ENCODE measurements at places on chromosomes 16 and 17.

DNA sequence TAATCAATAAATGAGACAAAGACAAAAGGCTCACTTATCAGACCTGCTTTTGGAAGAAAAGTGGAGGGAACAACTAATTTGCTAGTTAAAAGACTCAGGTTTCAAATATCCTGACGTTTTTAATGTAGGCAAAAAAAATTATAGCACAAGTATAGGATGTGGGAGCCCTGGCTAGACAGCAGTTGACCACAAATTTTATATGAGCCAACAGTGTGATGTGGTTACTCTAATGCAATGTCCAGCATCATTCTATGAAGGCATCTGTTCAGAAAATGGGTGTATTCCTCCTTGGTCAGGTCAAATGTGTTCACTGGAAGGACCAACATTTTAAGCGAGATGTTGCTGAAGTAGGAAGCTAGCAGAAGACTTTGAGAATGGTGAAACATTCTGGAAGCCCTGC, 237.4 kb downstream of the MAP2K6 start:
- no peak for DNase-seq

GRCh38 chr17:9258115-9259015, 237.1 kb downstream of the NTN1 start:
- no peak for DNase-seq

DNA sequence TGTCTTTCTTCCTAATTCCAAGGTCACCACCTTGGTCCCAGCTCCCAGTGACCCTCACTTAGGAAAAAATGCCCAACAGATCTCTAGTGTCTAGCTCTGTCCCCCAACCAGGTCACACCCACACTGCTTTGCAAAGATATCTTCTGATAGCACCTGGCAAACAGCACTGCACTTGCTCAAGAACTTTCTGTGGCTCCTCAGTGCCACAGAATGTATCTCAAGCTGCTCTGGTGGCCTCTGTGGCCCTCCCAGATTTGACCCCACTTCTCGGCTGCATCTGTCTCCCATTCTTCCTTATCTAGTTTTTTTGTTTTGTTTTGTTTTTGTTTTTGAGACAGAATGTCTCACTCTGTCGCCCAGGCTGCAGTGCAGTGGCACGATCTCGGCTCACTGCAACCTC, 5.0 kb downstream of the ZNF688 start:
- no peak for DNase-seq

- peak; percentile 91 for DNase-seq
Measured at GRCh38 chr17:76240461-76241203, at the start of gene RNF157. Gene RNF157 (minus strand): TSS chr17:76240493. CDS start chr17:76240240, 253 bp downstream.

- no peak for DNase-seq
Measured at GRCh38 chr16:81237282-81237681, 1.2 kb upstream of the BCO1 start.

- DNase-seq = no peak
Measured at GRCh38 chr17:81065500-81065899, 30.5 kb downstream of the BAIAP2 start.

GRCh38 chr17:859061-859823, 77.1 kb downstream of the MRM3 start:
- DNase-seq = no peak

DNA sequence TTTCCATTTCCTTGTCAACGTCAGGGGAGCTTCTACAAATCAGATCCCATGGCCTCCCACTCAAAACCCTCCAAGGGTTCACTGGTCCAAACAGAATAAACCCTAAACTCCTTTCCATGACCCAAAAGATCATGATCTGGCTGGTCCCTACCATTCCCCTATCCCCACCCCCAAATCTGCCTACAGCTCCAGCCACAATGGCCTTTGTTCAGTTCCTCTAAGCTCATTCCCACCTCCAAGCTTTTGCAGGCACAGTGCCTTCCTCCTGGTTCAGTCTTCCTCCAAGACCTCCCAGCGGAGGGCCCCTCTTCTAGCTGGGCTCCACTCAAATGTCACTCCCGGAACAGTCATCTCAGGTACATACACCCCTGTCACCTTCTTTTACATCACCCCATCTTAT, 2.0 kb downstream of the GPRC5B start:
- no peak for DNase-seq

- no peak for DNase-seq
Measured at GRCh38 chr16:88988980-88989811, 12.2 kb upstream of the CBFA2T3 start.

DNA sequence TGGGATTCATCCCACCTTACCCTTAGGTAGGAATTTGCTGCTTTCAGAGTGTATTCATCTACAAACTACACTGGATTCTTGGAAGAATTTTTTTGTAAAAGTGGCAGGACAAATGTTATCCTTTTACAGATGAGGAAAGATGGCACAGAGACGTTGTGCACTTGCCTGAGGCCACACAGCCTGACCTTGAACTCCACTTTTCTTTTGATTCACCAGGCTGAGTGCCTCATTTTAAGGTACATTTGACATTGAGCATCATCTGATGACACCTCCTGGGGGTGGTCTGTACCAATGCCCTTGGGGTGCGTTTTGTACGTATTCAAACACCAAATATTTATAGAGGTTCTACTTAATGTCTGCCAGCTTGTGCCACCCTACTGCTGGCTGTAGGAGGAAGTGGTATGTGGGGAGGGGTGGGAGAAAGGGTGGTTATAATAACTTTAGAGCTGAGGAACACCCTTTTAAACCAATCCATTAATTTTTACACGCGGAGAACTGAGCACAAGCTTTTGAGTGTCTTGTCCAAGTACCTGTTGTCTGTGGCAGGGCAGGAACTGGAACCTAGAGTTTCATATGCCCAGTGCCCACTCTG, 29.1 kb downstream of the HS3ST3B1 start:
- DNase-seq = no peak

- peak; percentile 63 for DNase-seq
Measured at GRCh38 chr17:80169784-80170500, at the start of gene CARD14. Gene CARD14 (plus strand): TSS chr17:80170030. CDS start chr17:80181439, 11,409 bp downstream.

DNA sequence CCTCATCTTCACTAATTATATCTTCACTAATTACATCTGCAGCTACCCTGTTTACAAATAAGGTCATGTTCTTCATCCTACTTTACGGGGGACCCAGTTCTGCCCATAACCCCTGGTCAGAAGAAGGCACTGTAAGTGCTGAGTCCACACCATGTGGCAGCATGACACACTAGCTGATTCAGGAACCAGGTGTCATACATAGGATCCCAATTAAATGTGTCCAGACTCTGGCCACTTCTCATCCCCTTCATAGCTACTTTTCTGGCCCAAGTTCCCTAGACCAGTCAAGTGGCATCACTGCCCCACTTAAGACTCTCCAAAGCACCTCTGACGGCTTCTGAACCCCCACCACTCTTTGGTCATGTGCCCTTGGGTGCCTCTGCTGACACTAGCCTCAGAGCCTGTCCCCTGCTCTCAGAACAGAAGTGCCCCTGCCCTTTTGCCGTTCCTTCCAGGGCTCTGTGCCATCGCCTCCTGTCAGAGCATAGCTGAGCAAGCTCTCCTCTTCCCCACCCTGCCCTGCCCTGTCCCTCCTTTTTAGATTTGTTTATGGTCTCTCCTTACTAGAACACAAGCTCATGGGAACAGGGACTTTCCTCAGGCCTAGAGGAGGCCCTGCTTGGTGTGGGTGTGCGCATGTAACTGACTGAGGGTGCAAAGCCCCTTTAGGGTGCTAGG, 61.1 kb downstream of the B9D1 start:
- no peak for DNase-seq

- no peak for DNase-seq
Measured at GRCh38 chr16:85046472-85046916, 18.9 kb downstream of the KIAA0513 start.

DNA sequence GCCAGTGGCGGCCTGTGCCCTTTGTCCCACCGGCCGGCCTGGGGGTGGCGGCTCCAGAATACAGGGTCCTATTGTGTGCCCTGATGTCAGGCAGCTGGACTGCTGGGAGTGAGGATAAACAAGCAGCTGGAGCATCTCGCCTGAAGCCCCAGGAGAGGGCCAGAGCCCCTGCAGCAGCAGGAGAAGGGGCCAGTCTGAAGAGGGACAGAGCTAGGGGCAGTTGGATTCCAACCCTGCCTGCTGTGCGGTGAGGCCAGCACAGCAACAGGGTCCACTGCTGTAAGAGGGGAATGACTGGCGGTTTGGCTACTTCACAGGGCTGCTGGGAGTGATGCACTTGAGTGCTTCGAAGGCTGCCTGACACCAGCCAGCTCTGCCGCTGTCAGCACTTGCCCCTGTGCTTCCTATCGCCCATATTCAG, 25.0 kb downstream of the RAB11FIP4 start:
- DNase-seq = no peak

- DNase-seq = no peak
Measured at GRCh38 chr17:61517843-61518606, 65.8 kb downstream of the TBX4 start.

DNA sequence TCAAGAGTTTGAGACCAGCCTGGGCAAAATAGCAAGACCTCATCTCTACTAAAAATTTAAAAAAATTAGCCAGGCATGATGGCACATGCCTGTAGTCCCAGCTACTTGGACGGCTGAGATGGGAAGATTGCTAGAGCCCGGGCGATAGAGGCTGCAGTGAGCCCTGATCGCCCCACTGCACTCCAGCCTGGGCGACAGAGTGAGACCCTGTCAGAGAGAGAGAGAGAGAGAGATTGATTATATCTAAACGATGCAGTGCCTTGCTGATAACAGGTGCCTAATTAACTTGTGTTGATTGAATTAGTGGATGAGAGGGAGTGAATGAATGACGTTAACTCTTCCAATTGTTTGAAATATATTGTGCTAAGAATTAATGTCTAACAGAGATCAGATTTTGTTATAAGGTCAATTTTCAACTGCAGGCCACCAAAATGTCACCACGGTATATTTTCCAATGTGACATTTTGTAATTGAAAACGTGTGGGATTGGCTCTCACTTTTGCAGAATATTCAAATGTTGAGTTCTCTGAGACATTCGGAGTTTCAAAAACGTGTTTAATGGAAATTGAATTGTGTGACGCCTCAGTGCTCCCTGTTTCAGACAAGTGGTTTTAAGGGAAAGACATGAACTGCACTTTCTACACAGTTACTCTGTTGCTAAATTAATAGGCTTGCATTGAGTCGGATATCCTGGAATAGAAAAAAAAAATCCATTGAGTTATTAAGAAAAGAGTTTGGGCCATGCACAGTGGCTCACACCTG, 53.6 kb downstream of the ABAT start:
- DNase-seq = no peak

DNA sequence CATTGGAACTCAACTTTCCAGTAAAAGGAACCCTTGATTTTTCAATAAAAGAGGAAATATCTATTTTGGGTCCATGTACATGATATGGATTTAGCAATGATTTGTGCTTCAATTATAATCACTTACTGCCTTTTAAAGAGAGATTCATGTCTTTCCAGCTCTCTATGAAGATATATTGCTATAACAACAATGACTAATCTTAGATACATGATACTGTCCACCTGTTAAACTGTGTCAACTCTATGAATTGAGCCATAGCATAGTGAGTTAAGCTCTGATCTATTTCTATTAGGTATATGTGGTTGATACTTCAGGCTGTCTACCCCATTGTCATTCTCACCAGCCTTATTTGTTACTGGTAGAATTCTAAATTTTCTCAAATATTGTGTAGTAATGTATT, 15.0 kb upstream of the MPHOSPH6 start:
- DNase-seq = no peak

- DNase-seq = no peak
Measured at GRCh38 chr17:45363498-45363897, 46.7 kb upstream of the MAP3K14 start.

GRCh38 chr16:82007189-82007588, 4.1 kb downstream of the SDR42E1 start:
- DNase-seq = no peak

DNA sequence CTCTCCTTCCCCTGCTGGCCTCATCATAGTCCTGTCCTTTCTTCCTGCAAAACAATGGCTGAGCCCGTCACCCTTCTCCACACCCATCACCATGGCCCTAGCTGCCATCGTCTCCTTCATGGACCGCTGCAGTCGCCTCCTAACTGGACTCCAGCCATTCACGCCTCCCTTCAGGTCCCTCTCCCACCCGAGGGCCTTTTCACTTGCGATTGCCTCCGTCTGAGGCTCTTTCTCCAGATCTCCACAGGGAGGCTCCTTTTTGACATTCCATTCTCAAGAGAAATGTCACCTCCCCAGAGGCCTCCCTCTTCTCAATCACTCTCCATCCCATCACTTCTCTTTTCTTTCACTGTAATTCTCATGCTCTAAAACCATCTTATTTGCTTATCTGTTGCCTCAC, 23.5 kb downstream of the GSG1L start:
- DNase-seq = peak; percentile 25

GRCh38 chr16:13896543-13897182, 23.3 kb upstream of the ERCC4 start:
- DNase-seq = no peak

DNA sequence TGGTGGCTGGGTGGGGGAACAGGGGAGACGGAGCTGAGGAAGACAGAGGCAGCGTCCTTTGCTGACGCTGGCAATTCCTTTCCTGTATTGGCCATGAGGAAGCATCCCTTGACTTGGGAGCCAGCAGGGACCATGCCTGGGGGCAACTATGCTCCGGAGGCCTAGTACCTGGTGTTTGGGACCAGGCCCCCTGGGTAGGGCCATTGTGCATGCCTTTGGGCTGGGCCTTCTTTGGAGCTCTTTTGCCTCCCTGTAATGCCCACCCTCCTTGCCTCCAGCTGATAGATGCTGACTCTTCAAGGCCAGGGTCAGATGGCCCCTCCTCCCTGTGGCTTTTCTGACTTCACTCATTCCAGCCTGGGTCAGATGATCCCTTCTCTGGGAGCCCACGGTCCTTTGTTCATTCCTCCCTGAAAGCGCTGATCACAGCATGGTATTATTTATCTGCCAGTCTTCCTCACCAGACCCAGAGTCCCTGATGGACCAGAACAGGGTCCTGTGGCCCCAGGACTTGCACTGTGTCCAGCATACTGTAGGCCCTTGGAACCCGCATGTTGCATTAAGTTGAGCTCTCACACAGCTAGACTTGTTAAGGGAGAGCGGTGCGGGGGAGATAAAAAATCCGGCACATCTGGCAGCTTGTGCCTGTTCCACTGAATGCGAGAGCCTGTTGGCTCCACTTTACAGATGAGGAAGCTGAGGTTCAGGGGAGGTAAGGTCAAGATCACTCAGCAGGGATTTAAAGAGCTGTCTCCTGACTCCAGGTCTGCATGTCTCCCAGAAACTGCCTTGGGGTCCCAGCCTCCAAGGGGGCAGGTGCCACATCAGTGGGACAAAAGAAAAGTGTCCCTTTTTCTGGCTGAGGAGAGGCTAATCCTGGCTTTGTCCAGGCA, 2.9 kb downstream of the STARD3 start:
- DNase-seq = no peak

DNA sequence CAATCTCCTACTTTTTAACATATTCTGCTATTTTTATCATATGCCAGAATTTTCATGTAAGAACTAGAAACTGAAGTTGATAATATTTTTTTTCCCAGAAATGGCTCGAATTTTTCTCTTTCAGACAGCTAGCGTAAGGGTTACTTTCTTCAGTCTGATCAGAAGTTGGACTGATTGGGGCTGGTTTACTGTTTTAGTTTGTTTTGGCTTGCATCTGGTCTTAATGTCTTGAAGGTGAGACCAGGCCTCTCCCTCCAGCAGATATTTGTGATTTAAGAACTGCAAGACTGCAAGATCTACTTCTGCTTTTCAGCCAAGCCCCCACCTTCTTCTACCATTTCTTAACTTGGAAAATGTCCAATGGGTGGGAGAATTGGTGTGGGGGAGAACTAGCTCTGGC, 266.4 kb downstream of the HAPSTR1 start:
- no peak for DNase-seq

- no peak for DNase-seq
Measured at GRCh38 chr17:21523497-21524210, 147.5 kb downstream of the KCNJ12 start.

Measured in iPS-NIHi11 (cell line).